ENCODE measurements at places on chromosomes 11 and 22. TPM values are rescaled to one million over a fixed set of nuclear protein-coding genes. Genes with fewer than 3 reads are reported as not detected.

DNA sequence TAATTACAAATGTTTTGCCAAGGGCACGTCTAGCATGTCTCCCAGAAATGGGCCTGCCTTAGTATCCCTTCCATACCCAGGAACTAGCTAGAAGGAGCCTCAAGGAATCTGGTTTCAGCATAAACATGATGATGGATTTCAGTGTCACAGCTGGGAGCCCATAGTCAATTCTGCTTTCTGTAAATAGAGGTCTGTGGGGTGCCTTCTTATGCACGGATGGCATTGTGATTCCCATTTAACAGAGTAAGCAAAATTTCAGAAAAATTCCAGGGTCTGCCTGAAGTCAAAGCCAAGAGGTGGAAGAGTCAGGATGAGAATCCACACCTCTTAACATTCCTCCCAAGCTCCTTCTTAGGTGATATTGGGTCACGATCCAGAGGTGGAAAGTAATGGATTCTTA is 12.1 kb downstream of the DUSP18 start:
- DNase-seq = no peak

DNA sequence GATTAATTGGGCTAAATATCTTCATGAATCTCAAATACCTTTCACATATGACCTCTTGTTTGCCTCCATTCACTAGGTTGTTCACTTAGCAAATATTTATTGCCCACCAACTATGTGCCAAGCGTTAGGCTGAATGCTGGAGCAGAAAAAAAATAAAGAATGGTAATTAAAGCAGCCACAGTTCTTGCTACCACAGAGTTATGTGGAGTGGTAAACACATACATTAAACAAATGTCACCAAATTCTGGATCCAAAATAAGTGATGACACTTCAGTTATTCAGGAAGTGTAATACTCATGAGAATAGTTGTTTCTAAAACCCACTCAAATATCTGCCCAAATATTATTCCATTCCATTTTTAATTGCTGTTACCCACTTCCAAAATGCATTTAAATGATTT is 128.4 kb downstream of the GRIA4 start:
- DNase-seq = no peak

DNA sequence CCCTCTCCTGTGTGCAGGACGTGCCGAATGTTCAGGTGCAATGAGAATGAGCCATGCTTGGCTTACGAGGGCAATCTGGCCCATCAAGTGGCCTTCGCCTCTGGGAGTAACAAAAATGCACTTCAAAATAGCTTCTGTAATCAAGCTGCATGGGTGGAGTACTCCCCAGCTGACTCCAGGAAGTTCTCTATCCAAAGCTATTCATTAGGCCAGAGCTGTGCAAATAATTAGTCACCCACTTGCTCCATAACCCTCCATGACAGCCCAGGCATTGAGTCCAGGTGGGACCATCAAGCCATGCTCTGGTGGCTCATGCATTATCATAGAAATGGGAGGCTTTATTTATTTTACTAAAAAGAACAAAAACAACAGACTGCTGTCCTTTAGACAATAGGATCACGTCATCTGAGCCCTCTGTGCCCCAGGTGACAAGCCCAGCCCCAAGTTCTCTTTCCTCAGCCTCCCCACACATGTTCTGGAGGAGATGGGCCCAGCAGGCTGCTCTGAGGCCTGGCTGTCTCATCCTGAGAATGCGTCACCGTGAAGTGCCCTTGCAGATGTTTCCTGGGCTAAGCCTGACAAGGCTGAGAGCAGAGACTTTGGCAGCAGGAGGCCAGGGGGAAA is 244.7 kb downstream of the ETS1 start:
- no peak for DNase-seq

- DNase-seq = no peak
Observed at GRCh38 chr11:86447763-86448480, 73.2 kb downstream of the CCDC81 start.

GRCh38 chr11:130170345-130170744 is 10.8 kb downstream of the ST14 start:
- no peak for DNase-seq

GRCh38 chr11:65556470-65557279 is 1.5 kb downstream of the LTBP3 start:
- DNase-seq = no peak

DNA sequence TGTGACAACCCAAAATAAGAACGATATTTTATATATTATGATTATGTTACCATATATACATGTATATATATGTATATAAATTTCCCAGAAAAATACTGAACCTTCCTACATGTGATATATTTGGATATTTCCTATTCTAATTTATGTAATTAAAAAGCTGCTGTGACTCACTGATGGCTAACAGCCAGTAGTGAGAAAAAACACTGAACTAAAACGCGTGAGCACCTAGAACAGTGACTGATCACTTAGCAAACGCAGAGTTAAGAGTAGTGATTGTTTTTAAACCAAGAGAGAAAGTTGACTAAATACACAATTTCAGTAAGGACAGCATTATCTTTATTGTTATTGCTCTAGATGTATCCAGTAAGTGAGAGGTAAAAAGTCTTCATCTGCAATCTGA is 213.8 kb downstream of the TMEM135 start:
- no peak for DNase-seq

DNA sequence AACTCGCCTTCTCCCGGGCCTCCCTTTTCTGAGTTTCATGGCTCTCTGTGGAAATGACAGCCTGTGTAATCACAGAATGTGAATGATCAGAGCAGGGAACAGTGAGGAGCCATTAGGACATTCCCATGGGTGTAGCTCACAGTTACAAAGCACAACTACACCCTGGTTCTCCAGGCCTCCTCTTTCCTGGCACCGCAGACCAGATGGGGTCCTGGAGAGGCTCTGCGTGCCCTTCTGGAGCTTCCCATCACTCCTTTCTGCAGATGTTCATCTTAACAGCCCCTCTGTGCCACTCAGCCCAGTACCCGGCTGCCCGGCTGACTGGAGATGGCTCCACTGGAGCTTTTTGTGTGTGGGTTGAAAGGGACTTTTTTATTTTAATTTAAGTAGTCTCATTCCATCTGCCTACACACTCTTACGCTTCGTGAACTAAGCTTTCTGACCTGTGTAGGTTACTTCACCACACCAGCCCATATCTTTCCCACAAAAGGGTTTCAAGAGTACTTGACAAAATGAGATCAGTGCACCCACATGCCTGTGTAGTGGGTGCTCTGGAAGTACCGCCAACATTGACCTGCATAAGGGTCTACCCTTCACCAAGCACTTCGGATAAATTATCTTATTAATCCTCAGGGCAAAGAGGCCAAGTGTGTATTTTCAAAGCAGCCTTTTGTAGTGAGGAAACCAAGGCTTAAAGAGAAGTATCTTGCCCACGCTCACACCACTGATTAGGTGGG is 29.8 kb downstream of the SREBF2 start:
- DNase-seq = no peak

DNA sequence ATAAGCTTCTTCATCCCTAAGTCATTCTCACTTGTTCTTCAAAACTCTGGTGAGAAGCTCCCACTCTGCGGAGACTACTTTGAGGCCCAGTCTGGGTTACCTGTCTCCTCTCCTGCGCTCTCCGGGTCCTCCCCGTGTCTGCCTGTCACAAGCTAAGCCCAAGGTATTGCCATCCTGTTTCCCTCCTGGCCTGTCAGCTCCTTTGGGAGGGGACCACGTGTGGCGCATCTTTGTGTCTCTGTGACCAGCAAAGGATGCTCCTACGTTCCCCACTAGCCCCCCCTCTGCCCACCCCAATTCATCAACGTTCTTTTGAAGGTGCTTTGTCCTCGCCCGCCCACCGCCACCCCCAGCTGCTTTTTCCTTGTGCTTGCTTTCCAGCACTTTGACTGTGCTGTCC is 31.8 kb upstream of the FBLN1 start:
- DNase-seq = peak; percentile 12

DNA sequence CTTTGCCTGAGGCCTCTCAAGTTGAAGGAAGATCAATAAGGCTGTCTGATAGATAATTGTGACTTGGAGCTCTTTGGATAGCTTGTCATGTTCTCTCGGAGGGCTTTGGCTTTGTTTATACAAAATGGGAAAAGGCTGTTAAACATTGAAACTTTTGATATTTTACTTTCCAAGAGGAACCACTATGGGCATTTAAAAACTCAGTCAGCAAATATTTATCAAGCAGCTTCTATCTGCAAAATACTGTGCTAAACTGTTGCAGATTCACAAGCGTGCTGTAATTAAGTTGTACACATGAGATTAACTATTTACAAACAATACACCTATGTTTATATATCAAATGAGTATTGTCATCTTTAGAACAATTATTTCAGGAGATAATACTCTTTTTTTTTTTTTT is 34.5 kb upstream of the SORL1 start:
- no peak for DNase-seq

DNA sequence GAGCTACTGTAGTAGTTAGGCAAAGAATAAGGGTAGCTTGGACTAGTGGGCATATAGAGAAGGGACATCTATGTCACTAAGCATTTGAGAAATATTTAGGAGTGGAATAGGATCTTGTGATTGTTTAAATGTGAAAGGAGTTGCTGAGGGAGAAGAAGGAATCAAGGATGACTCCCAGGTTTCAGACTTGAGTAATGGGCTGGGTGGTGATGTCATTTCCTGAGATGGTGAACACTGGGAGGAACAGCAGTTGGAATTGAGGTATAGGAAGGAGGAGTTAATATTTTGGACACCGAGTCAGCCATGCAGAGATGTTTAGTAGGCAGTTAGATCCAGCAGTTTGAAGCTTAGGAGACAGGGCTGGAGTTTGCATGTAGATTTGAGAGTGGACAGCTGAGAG is 40.1 kb downstream of the REXO2 start:
- no peak for DNase-seq

DNA sequence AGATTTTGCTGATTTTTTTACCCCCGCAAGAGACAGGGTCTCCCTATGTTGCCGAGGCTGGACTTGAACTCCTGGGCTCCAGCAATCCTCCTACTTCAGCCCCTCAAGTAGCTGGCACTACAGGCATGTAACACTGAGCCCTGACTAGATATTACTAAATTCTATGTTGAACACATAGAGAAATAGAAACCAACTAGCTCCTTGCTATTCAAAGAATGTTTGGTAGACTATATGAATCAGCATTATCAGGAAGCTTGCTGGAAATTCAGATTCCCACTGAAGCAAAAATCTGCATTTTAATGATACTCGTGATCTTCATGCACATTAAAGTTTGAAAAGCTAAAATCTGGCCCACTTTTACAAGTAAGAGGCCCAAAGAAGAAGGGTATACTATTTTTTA is 11.9 kb downstream of the TMEM41B start:
- no peak for DNase-seq

- DNase-seq = no peak
Observed at GRCh38 chr11:77660947-77661346, 23.4 kb upstream of the CLNS1A start.

- DNase-seq = no peak
Observed at GRCh38 chr11:21474529-21474928, 718.4 kb upstream of the ANO5 start.

- DNase-seq = no peak
Observed at GRCh38 chr11:134258577-134258976, 5.2 kb downstream of the ACAD8 start.

- DNase-seq = no peak
Observed at GRCh38 chr11:68503251-68503687, 42.7 kb downstream of the PPP6R3 start.

DNA sequence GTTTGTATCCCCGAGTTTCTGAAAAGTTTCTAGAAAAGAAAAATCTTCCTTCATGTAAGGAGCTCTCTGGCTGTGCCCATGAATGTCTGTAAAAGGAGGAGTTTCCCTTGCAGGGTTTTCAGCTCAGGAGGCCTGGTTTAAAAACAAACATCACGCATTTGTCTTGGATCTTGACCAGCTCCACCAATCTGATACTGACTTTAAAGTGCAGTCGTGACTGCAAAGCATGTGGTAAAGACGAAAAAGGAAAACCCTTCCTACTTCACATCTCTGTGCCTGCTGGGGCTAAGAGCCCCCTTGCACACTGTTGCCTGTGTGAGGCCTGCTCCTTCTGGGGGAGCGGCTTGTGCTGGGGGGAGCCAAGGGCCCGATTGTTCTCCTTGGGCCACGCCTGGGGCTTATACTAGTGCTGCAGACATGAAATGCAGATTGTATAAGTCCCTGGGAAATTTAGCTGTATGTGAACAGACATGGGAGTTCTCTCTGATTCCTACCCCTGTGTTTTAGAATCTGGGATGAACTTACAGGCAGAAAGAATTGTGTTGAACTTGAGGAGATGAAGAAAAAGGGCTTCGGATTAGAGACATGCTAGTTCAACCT is 62.1 kb downstream of the ADAMTS15 start:
- DNase-seq = no peak

DNA sequence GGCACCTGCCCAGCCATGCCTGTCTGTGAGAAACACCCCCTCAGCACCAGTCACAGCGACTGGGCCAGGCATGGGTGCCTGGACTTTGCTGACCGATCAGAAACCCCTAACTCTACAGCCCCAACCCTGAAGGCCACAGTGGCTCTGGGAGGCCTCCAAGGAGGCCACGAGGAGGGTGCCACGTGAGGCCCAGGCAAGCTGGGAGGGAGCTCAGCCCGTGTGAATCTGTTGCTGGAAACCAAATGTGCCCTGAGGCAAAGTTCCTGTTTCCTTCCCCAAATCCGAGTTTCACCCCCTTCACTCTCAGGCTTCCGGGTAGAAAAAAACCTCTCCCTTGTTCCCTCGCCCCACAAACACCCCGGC is 1.3 kb downstream of the UNC93B1 start:
- DNase-seq = no peak

Gene B4GALNT4
- total RNA-seq = 1.4 TPM

Gene RAG1
- total RNA-seq = 0.44 TPM

Gene NXPE2
- total RNA-seq = 0.19 TPM

Gene HTR3A
- not detected for total RNA-seq

Gene C22orf15
- not detected for total RNA-seq

Gene GRM5
- not detected for total RNA-seq
